ENCODE measurements at places on chromosomes 1 and 21.

DNA sequence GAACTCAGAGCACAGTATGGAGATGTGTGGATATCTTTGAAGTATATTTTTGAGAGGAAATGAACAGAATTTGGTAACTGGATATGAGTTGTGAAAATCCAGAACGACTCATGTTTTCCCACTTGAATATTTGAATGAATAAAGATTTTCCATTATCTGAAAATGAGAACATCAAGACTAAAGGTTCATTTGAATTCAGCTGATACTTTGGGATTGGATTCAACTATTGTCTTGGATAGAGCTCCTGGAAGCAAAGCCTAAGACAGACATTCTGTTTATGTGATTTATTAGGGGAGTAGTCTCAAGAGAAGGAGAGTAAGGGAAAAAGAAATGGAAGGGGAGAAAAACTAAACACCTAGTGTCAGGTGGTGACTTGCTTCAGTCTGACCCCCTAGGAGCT lies 256.0 kb upstream of the LYPLAL1 start:
- no peak for DNase-seq

- DNase-seq: no peak
Observed at GRCh38 chr21:35628316-35628715, 432.0 kb downstream of the SETD4 start.

- DNase-seq: no peak
Observed at GRCh38 chr1:154176337-154176736, 15.6 kb downstream of the TPM3 start.

DNA sequence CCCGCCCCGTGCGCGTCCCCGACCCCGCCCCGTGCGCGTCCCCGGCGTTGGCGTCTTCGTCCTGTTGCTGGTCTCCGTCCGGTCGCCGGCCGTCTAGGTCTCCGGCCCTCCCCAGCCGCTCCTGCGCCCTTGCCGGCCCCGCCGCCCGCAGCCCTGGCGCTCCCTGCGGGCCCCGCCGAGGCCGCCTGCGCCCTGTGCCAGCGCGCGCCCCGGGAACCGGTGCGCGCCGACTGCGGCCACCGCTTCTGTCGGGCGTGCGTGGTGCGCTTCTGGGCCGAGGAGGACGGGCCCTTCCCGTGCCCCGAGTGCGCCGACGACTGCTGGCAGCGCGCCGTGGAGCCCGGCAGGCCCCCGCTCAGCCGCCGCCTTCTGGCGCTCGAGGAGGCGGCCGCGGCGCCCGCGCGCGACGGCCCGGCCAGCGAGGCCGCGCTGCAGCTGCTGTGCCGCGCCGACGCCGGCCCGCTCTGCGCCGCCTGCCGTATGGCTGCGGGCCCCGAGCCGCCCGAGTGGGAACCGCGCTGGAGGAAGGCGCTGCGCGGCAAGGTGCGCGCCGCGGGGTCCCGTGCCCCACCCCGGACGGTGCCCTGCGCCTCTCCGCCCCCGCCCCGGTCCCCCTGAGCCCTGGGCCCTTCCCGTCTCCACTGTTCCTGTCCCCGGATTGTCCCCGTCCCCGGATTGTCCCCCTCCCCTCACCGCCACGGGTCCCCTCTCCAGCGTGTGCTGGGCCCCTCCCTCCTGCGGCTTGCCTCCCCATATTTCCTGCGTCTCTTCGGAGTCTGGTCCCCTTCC lies at the start of gene RNF187:
Gene RNF187, plus strand, starts transcription at position 47 of the 789 bp plus-strand sequence.
- DNase-seq: no peak

- DNase-seq: no peak
Observed at GRCh38 chr21:46219591-46220239, 8.9 kb downstream of the LSS start.

DNA sequence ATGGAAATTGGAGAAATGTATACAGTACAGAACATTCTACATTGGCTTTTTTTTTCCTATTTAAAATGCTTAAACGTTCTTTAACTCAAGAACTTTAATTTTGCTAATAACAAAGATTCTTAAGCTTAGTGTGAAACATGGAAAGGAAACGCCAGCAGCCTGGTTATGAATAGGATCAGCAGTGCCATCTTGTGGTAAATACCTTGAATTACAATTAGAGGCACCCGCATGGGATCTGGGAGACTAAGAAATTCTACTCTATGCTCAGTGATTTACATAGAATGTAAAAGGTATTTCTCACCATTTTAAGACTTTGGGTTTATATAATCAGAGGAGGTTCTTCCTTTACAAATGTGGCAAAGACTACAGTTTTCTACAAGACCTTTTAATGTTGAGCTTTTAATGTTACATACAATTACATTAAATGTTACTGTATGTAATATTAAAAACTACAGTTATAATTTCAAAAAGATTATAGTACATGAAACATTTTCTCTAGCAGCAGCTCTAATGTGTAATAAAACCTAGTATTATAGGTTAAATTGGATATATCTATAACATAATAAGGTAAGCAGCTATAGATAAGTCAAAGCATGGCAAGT lies 32.1 kb upstream of the APOBEC4 start:
- DNase-seq: peak; percentile 32

DNA sequence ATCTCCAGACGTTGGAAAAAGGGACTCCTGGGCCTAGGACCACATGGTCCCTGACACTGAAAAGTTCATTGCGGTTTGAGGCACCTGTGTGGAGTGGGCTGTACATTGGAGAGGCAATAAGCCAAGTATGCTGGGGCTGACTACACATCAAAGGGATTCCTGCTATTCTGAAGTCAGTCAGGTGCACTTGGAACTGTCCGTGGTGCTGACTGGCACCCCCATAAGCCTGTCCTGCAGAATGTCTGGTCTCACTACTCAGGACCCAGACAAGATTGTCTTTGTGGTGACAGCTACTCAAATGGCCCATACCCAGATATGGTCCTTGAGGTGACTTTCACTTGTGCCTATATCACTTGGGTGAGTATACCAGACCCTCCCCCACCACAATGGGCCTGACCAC lies 150.6 kb downstream of the RWDD3 start:
- DNase-seq: no peak

GRCh38 chr1:225424562-225425200 lies 3.2 kb downstream of the LBR start:
- no peak for DNase-seq

DNA sequence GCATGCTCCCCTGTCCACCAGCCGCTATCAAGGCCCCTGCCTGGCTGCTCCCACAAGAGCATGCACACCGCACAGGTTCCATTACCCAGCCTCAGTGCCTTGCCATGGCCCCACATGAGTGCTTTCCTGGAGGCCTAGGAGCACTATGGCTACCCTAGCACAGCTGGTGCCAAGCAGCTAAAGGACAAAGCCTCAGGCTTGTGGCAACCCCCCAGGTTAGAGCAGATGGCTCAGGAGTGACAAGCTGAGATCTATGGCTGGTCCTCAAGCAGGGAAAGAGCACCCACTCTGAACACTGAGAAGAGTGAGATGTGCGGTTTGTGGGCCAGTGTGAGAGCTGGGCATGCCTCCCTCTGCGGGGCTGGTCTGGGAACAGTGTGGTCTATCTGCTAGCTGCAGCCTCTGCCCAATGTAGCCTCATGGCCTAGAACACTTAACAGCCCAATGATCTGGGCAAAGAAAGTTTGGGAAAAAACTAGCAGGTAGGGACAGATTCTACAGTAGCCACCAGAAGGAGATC lies 129.8 kb downstream of the VAV3 start:
- peak; percentile 10 for DNase-seq

DNA sequence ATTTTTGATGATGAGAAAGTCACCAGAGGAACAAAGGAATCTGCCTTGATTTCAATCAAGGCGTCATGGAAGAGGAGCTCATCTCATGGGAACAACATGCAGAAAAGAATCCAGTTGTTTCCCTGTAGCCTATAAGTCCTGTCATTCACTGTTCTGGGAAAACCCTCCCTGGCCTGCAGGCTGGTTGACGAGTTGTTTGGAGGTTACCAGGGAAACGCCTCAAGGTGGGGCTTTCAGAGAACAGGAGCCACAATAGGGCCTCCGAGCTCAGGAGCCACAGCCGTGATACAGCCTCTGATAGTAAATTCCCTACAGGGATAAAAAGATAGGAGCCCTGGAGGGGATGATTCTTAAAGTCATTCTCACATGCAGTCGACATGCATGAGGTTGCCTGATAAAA lies 135.2 kb downstream of the PSMG1 start:
- DNase-seq: peak; percentile 23

GRCh38 chr21:44840771-44841170 lies 22.9 kb upstream of the SUMO3 start:
- no peak for DNase-seq

GRCh38 chr1:156692925-156693847 lies 12.2 kb downstream of the CRABP2 start:
- DNase-seq: no peak
